Dermis blood vessel endothelial cell (primary cell): ENCODE measurements at places on chromosomes 4 and X. TPM values are rescaled to one million over a fixed set of nuclear protein-coding genes. Genes with fewer than 3 reads are reported as not detected.

The SLC9B1 gene
- total RNA-seq, result 0.09 TPM in 1 of 2 replicates, not detected in the other

The PTCHD1 gene
- total RNA-seq, result not detected in 2 replicates

The YY2 gene
- total RNA-seq, result 0.85 and 3.1 TPM in 2 replicates

The CEP135 gene
- 9.8 and 11.9 TPM in 2 replicates for total RNA-seq

The STK32B gene
- 24.2 and 24.6 TPM in 2 replicates for total RNA-seq

The UGT2A1 gene
- total RNA-seq, result under 0.01 and 0.05 TPM in 2 replicates

The DRD5 gene
- not detected in 2 replicates for total RNA-seq

The SMR3A gene
- not detected in 2 replicates for total RNA-seq

The TLR3 gene
- total RNA-seq, result 2.4 and 7.1 TPM in 2 replicates

The MAGEC2 gene
- not detected in 2 replicates for total RNA-seq

The KIF4A gene
- 7.7 and 29.6 TPM in 2 replicates for total RNA-seq

The GAGE2A gene
- not detected in 2 replicates for total RNA-seq

The NDP gene
- not detected in 2 replicates for total RNA-seq
